Stimulated activated CD4-positive, alpha-beta T cell treated with anti-CD3 and anti-CD28 coated beads, Interleukin-1b, Interleukin-23, amount 100 ng/mL, for 1 hour (primary cell): ENCODE measurements at places on chromosomes 6 and 20.

GRCh38 chr6:131223416-131223815 lies 88.1 kb downstream of the AKAP7 start:
- DNase-seq, result no peak

DNA sequence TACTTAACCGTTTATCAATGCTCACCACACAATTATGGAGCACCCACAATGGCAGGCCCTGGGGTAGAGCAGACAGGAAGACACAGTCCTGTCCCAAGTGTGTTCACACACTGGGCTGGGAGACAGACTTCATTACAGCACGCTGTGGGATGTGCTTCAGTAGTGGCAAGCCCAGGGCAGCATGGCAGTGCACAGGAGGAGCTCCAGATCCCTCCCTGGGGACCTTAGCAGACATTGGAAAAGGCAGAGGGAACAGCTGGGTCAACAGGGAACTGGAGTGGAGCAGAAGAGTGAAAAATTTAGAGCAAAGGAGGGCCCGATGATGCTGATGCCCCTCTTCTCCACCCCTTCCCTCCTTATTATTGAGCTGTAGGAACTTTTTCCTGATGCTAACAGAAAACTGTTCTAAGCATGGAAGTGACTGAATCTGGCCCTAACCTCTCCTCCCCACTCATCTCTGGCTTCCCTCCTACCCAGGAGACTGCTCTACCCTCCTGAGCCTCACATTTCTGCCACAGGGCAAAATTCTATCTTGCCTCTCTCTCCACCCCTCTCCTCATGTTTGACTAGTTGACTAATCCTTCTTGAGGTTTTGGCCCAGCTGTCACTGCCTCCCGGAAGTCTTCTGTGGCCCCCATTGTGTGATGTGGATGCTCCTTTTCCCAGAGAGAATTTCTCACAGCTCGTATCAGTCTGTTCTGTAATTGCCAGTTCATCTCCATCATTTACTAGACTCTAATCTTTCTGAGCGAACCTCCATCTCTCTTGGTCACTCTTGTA lies 41.3 kb upstream of the NOP56 start:
- DNase-seq, result no peak

GRCh38 chr6:9540534-9541126 lies 874.2 kb downstream of the TFAP2A start:
- DNase-seq, result no peak

GRCh38 chr6:41939848-41940758 lies 1.5 kb downstream of the CCND3 start:
- no peak for DNase-seq

DNA sequence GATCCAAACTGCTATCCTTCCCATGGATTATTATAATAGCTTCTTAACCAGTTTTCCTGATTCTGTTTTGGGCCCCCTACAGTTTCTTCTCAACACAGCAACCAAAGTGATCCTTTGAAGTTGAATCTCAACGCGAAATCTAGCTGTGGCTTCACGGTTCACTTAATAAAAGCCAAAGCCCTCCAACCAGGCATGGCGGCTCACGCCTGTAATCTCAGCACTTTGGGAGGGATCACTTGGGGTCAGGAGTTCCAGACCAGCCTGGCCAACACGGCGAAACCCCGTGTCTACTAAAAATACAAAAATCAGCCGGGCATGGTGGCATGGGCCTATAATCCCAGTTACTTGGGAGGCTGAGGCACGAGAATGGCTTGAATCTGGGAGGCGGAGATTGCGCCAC lies 3.3 kb downstream of the RMND1 start:
- DNase-seq, result no peak

- DNase-seq, result no peak
Measured at GRCh38 chr6:90778417-90779203, 191.7 kb upstream of the MAP3K7 start.

GRCh38 chr6:147699637-147700036 lies 191.1 kb downstream of the SAMD5 start:
- DNase-seq, result no peak

GRCh38 chr20:13873831-13874230 lies 89.0 kb downstream of the NDUFAF5 start:
- DNase-seq, result no peak

GRCh38 chr20:38747495-38748096 lies 664 bp upstream of the ACTR5 start:
- no peak for DNase-seq

DNA sequence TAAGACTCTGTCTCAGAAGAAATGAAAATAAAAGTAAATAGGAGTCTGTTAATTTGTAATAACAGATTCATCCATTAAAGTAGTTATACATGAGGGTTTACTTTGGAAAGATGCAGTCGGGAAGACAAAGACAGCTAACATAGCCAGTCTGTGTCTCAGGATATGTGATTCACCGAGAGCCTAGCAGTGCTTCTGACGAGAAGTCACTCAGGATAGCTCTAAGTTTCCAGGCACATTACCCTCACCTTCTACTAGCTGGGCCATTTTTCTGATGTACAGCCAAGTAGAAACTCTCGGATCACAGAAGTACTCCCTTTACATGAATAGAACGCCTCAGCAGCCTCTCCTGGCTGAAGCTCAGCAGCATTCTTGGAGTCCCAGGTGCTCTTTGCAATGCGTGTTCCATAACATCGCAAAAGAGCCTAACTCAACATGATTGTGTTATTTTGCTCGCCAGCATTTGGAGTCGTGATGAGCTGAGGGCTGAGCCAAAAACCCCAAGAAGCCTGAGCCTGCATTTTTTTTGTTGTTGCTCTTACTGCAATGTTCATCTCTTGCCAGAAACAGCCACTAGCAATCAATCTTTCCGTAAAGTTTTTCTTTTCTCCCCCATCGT lies 22.4 kb upstream of the TASP1 start:
- no peak for DNase-seq

GRCh38 chr6:150633486-150633834 lies 33.8 kb downstream of the PLEKHG1 start:
- no peak for DNase-seq

DNA sequence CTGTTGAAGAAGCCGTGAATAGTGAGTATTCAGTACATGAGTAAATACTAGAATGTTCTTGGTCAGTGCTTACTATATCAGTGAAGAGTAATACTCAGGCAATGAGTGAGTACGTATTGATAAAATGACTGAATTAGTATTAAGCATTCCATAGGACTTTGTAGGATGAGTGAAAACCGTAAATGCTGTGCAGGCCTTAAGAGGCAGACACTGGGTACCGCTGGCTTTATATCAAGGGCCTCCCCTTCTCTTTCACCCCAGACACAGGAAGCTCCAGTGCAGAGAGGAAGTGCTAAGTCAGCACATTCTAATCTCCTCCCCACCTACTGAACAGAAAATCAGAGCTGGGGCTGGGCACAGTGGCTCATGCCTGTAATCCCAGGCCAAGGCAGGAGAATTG lies 24.2 kb downstream of the POFUT1 start:
- no peak for DNase-seq

DNA sequence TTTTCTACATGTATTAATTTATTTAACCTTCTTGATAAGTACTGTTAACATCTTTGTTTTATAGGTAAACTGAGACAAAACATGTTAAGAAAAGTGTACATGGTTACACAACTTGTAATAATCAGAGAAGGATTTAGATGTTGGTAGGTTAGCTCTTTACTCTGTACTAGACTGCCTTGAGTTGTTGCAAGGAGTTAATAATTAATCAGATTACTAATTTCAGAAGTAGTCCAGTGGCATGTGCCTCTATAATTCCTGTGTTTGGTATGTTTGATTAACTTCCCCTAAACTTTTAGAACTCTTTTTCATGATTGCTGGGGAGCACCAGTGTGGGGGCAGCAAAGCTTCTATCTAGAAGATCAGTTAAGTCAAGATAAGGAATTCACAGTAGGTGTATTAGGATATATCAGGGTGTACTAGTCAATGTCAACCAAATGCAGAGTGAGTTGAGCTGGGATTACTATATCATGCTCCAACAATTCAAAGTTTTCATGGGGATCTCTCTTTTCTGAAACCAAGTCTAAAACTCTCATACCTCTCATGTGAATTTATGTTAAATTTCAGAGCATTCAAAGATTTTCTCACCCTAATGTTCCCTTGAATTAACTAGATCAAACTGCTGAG lies 129.7 kb upstream of the AHI1 start:
- DNase-seq, result no peak

DNA sequence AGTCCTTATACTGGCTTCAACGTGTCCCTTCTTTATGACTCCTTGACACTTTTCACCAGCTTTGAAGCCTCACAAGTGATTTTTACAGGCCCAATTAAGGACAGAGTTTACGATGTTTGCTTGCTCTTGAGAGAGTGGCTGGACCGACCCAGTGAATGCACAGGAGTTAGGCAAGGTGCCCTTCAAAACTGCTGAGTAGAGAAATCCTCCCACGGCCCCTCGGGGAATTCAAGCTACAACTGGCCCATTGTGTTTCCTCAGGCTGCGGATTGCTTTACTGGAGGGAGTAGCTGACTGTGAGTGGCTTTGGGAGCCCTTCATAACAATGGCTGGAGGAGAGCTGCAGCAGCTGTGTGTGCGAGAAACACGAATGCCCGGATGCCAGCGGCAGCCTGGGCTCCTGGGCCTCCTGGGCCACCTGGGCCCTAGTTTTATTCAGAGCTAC lies 50.0 kb downstream of the SGK1 start:
- no peak for DNase-seq

DNA sequence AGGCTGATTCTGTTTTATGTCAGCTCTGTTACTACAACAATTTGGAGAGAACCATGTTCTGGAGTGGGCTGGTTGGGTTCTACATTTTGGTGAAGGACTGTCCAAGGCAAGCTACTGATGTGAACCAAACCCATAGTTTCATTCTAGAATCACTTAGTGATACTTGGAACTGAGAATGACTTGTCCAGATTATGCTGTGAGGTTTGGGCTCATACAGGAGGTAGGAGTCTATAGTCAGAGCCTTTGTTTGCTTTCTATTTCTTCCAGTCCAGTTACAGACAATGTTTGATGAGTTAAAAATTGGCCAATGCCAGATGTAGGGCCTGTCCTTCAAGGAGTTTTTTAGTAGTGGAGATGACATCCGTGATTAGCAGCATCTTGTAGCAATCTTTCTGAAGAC lies 97.9 kb downstream of the LRRC1 start:
- no peak for DNase-seq

DNA sequence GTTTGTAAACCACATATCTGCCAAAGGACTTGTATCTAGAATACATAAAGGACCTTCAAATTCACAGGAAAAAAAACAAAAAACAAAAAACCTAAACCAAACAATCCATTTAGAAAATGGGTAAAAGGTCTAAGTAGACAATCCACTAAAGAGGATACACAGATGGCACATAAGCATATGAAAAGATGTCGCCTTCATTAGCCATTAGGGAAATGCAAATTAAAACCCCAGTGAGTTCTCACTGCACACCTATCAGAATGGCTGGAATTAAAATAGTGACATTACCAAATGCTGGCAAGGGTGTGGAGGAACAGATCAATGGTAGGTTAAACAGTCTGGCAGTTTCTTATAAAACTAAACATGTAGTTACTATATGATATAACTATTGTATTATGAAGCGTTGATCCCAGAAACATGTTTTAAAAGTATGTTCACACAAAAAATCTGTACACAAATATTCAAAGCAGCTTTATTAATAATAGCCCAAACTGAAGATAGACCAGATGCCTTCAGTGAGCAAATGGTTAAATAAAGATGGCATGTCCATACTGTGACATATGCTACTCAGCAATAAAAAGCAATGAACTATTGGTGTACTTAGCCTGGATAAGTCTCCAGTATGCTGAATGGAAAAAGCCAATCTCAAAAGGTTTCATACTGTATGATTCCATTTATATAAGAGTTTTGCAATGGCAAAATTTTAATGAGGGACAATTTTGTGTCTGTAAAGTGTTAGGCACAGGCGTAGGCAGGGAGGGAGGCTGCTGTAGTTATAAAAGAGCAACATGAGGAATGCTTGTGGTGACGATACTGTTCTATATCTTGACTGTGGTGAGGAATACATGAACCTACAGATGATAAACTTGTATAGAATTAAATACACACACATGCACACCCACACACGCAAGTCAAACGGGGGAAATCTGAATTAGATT lies 43.9 kb downstream of the PLCB1 start:
- no peak for DNase-seq

- DNase-seq, result no peak
Measured at GRCh38 chr6:135906972-135907465, 55.5 kb downstream of the PDE7B start.
